Stimulated activated CD4-positive, alpha-beta T cell treated with anti-CD3 and anti-CD28 coated beads, Interleukin-2, amount 100 ng/mL, for 48 hours (primary cell): ENCODE measurements at places on chromosomes 2 and 18.

GRCh38 chr18:37055137-37055802, 226.3 kb downstream of the KIAA1328 start:
- DNase-seq, result no peak

DNA sequence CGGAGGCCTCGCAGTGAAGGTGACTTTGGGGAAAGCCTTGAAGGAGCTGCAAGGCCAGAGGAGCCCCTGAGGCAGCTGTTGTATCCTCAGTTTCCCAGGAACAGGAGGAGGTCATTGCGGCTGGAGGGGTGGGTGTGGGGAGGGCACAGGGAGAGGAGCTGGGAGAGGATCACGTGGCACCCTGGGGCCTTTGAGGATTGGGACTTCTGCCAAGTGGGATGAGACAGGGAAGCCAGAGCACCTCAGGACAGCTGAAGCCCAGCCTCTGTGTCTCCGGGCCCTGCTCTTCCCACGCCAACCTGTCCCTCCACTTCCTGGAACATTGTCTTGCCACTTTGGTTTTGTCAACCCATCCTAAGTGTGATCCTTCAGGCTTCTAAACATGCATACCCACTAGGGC, 19.4 kb upstream of the RRM2 start:
- DNase-seq, result no peak

DNA sequence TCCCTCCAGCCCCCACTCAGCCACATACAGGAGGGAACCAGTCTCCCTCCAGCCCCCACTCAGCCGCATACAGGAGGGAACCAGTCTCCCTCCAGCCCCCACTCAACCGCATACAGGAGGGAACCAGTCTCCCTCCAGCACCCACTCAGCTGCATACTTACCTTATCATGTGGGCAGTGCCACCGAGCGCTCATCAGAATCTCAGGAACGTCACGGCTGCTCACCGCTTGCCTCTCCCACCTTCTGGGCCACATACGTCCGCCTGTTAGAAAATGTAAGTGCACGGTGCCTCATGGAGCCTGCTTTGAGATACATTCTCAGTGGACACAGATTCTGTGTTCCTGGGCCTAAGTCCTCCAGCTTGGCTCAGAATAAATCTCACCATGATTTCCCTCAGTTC, 124.8 kb downstream of the PXDN start:
- DNase-seq, result no peak

- DNase-seq, result no peak
Observed at GRCh38 chr2:77418537-77418936, 103.6 kb downstream of the LRRTM4 start.

GRCh38 chr2:32745191-32745590, 117.3 kb downstream of the TTC27 start:
- no peak for DNase-seq

- DNase-seq, result peak; percentile 26
Observed at GRCh38 chr2:120287183-120288015, 34.7 kb downstream of the RALB start.

DNA sequence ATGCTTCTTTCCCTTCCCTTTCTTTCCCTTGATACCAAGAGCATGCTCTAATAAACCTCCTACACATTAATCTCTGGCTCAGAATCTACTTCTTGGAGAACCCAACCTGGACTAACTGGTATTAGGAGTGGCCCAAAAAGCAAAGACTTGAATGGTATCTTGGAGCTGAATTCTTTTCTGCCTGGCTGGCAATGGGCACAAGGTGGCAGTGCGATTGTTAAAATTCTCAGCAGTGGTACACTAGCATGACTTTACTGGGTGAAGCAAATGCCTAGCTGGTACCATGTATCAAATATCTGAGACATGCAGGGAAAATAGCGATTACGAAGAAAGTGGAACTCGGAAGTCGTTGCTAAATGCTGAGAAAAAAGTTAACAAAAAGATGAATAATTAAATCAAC, 376.1 kb downstream of the XIRP2 start:
- no peak for DNase-seq

DNA sequence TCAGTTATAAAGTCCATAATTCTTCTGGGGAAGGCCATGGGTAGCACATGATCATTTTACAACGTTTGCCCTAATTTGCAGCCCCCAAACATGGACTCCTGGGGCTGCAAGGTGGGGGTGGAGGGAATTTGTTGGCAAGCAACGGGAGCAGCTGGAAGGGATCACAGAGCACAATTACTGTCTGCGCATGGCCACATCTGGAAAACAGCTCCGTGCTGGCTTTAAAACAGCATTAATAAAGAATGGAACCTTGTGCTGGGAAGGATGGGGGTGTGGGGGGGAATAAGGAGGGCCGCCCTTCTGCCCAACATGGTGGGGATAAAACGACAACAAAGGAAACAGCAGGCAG, 60.9 kb upstream of the SLC14A2 start:
- DNase-seq, result no peak
